ENCODE measurements at places on chromosomes 1 and 21.
A peak's percentile ranks its signal among the peaks of the same experiment; 100 is the strongest.

GRCh38 chr21:37430184-37430821, 63.7 kb downstream of the DYRK1A start:
- DNase-seq = no peak

GRCh38 chr1:183022202-183023145, 746 bp upstream of the LAMC1 start:
- no peak for DNase-seq

DNA sequence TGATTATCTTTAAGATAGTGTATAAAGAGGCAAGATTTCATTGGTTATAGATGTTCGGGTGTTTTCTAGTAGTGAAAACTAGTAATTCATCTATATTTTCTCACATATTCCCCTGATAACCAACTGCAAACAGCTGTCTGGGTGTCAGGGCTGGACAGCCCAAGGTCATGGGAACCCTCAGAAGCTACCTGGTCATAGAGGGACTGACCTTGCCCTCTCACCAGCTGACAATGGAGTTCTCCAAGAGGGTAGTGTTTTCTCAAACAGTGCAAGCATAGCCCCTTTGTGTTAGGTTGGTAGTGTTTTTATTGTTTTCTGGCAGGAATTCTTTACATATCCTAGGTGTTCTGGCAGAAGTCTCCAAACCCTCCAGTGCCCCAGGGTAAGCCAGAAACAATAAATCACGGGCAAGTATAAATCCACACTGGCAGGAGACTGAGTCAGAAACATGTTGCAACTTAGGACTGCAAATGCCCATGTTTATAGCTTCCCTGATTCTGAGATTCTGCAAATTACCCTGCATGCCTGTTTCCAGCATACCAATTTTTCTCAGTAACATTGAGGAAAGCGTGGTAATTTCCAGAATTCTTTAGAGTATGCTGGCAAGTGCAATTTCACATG, 82.8 kb upstream of the ATP1A1 start:
- DNase-seq = no peak

- peak; percentile 14 for DNase-seq
These were observed 9.1 kb upstream of the PCNX2 start for GRCh38 chr1:233304489-233305102.

DNA sequence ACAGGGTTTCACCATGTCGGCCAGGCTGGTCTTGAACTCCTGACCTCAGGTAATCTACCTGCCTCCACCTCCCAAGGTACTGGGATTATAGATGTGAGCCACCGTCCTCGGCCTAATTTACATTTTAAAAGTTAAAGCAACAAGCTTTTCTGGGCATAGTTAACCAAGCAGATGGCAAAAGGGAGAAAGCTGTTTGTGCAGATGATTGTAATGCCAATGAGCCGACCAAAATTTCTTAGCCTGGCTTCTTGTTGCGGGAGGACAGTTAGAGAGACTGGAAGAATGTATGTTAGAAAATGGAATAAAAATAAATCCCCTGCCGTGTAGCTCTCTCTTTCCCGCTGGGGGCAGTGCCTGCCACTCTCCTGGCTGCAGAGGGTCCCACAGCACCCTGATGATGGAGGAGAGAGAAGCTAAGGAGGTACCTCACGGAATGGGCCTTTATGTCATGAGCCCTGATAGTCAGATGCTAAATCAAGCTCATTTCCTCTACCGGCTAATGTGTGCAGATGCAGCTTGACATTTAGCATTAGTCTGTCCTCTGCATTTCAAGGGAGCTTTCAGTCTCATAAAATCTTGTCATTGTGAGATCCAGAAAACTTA, 87.2 kb downstream of the HHAT start:
- DNase-seq = no peak

DNA sequence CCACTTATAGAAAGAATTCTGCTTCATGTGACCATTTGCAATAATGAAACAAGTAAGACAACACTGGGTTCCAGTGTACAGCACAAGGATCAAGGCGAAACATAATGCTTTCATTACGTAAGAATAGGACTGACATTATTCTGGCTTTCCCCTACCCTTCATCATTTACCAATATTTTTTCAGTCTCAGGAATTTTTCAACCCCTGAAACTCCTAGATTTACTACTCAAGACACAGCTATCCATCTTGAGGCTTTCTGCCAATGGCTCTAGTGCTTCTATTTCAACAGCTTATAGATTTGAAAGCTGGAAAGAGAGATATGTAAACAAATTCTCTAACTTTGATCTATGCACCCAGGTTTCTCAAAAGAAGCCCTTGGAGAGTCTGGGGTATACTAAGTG, 48.4 kb downstream of the WLS start:
- no peak for DNase-seq

GRCh38 chr1:107407011-107407410, 266.2 kb downstream of the NTNG1 start:
- DNase-seq = no peak

DNA sequence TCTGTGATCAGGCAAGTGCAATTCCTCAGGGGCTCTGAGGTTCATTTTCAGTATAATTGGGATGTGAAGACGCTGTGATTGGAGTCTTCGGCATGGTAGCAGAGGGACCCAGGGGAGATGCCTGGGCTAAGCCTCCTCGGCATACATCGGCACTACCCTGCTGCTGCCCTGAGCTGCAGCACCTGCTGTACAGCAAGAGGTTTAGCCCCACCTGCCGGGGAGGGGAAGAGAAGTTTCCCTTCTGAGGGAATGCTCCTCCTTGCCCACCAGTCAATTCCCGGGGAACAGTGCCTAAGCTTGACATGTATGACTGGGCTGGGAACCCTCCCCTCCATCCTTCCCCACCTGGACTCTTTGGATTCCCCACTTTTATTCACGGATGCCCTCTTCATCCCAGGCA, 24.9 kb downstream of the CNIH3 start:
- no peak for DNase-seq

DNA sequence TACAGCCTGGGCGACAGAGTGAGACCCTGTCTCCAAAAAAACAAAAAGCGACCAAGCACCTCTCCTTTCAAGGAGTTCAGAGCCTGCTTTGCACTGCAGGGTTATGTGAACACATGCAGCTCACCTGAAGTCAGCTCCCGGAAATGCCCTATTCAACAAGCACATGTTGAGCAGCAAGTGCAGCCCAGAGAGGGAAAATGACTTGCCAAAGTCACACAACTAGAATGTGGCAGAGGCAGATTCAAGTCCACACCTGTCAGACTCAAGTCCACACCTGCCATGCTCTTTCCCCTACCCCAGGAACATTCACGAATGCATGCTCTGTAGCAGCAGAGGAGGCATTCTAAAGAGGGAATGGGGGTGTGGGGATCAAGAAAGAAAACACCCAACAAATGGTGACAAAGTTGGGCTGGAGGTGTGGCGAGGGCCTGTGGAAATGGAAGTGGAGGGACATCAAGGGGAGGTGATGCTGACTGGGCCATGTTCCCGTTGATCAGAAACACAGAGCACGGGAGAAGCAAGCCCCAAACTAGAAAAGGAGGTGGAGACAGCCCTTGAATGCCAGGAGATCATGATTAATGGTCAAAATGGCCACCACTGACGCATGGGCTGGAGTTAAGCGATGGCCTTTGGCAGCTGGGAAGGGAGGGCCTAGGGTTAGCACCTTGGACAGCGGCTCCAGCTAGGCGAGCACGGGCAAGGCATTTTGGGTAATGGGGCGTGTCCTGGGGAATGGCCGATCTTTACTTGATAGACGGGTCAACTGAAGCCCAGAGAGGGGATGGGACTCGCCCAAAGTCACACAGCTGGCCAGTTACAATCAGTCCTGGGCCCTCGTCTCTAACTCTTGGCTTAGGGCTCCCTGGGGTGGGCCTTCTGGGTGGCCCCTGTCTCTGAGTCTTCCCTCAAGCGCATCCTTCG, 21.5 kb downstream of the RAP1GAP start:
- DNase-seq = no peak

GRCh38 chr1:109113590-109114341, at the start of gene ELAPOR1:
TSS of gene ELAPOR1 (plus strand) at chr1:109114115. CDS start at chr1:109114184, 69 bp downstream.
- peak; percentile 69 for DNase-seq

DNA sequence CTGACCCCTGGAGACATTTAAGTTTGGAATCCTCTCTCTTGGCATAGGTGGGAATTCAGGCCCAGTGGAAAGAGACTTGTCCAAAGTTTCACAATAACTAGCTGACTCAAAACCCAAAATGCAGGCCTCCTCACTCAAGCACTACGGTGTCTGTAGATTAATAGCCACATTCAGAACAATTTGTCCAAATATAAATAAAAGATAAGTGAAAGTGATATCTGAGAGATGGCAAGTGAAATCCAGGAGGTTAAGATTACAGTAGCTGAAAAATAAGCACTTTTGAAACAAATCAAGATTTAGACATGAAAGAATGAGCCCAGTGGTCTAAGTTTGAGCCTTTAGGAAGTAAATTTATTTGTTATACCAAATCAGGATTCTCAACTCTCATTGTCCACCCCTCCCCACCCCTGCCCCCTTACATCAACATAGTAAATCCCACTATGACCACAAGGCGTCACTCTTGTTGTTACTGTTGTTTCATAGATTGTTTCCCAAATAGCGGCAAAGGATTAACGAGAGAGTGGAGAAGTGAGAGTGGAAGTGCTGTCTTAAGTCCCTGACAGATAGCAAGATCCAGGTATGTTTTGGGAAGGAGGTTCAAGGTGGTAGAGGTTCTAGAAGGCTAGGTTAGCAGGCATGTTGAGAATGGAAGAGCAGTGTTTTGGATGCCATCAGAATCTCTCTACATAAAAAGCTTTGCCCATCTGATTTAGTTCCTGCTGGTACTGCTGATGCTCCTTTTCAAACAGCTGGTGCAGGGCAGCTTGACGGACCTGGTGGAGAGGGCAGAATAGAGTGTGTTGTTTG, 7.1 kb upstream of the TPM3 start:
- no peak for DNase-seq

GRCh38 chr1:77874804-77875445, 13.5 kb upstream of the NEXN start:
- DNase-seq = no peak

DNA sequence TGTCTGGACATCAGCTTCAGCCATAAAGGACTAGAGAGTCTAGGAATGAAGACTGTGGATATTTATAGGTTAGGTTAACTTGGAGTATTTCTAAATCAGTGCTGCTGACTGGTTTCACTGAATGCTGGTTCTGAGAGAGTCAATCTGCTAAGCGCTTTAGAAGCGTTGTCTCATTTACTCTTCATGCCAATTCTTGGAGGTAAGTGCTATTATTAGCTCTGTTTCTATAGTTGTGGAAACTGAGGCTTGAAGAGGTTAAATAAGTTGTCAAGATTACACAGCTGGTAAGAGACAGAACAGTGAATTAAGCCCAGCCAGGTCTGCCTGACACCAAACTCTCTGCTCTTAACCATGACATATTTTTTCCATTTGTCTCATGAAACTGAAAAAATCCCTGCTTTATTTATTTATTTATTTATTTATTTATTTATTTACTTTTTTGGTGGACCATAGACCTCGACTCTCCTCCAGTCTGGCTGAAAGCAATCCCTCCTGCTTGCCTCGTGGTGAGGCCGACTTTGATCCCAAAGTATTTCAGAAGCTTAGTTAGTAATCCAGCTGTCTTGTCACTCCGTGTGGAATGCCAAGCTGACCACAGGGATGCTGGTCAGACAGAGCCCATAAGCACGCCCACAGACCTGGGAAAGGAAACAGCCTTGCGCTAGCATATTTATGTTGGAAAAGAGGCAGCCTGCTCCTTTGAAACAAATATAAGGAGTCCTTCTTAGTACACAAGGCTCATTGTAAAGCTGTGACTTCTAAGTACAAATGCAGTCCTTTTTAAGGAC, 16.9 kb downstream of the NTMT2 start:
- no peak for DNase-seq

Data from DMS79 (cell line).